ENCODE measurements at places on chromosomes 5 and 9. TPM values are rescaled to one million over a fixed set of nuclear protein-coding genes. Genes with fewer than 3 reads are reported as not detected.

PCDHGB7 gene
- not detected for total RNA-seq

SHLD3 gene
- total RNA-seq: 3.4 TPM

CKMT2 gene
- not detected for total RNA-seq

NUTM2G gene
- not detected for total RNA-seq

GABRP gene
- not detected for total RNA-seq

IFNA21 gene
- total RNA-seq: not detected
